CD4-positive, alpha-beta T cell treated with Interleukin-15 for 4 hours (primary cell): ENCODE measurements at places on chromosomes 4 and X.

- DNase-seq: no peak
Measured at GRCh38 chr4:127732623-127733328, 2.6 kb downstream of the SLC25A31 start.

DNA sequence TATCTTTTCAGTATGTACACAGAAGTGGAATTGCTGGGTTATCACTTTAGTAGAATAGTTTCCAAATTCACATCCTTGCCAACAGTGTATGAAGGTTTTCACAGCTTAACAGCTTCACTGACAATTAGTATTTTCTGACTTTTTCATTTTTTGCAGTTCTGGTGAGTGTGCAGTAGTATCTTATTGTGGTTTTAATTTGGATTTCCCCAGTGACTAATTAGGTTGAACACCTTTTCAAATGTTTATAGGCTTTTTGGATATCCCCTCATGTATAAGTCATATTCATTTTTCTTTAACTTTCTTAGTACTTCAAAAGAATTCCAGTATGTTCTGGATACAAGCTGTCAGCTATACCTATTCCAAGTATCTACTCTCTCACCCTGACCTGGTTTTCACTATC, 37.1 kb downstream of the BRCC3 start:
- no peak for DNase-seq

DNA sequence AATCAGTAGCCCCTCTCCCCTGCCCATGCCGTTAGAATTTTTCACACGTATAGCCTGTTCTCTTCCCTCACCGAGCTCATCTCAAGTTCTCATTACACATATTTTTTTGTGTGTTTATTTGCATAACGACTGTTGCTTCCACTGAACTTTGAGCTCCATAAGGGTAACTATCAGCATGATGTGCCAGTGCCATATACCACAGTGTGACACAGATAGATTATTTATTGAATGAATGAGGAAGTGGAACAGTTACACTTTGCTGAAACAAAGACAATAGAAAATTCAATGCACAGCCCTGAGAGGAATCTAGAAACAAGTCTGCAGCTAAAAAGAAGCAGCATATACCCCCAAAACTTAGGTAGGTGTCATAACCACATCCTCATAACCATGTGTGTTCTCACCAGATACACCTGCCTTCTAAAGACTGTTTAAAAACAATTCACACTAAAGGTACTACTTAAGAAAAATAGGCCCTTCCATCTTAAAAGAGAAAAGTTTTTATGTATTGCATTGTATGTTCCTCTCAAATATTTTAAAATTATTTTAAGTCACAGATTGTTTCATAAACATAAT, 389.9 kb downstream of the PACRGL start:
- DNase-seq: no peak

DNA sequence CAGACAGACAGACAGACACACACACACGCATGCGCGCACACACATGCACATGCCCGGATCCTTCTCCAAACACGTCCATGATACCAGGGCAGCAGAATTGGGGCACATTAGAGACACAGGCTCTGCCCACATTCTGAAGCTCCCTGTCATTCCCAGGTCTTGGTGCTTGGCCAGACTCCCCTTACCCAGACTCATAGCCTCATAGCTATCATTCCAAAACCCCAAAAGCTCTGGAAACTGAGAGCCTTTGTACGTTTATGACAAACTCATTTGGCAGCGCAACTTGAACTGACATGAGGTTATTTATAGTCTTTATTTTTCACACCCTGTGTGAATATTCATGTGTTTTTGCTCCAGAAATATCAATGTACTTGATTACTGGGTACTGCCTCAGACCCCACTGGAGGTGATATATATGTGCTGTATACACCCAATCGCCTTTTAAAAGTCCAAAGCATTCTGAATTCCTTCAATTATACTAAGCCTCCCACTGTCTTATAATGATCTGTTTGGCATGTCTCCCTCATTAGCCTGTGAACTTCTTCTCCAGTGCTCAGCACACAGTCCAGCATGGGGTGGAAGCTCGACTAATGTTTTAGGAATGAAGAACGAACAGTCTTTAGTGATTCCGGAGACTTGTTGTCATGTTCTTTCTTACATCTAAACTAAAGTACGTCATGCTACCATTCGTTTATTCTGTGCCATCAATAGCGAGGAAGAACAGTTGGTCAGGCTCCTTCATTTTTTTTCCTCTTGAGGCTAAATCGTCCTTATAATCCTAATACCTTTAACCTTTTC, 45.0 kb downstream of the RTL9 start:
- no peak for DNase-seq

DNA sequence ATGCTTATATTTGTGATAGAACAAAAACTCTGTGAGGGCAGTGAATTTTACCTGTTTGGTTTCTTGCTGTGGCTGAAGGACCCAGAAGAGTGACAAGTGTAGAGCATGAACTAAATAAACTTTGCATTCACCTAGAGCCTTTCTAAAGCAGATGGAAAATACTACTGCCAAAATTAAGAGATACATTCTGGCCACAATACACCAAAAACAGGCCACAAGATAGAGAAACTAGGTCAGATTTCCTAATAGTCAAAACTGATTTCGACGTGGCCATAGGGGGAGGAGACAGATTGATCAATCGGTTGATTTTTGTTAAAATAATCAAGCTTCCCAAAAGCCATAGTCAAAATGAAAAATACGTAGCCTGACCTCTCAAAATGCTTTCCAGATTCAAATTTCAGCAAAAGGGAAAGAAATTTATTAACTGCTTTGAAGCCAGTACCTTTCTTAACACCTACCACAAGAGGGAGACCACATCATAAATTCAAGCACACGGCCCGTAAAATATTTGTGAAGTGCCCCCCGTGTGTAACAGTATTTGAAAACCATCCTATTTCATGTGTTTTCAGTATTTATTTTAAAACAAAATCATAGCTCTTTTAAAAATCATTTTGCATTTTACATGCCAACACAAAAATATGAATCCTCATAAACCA, 132.4 kb downstream of the CORIN start:
- no peak for DNase-seq
